ENCODE measurements at places on chromosomes 7 and 10.

DNA sequence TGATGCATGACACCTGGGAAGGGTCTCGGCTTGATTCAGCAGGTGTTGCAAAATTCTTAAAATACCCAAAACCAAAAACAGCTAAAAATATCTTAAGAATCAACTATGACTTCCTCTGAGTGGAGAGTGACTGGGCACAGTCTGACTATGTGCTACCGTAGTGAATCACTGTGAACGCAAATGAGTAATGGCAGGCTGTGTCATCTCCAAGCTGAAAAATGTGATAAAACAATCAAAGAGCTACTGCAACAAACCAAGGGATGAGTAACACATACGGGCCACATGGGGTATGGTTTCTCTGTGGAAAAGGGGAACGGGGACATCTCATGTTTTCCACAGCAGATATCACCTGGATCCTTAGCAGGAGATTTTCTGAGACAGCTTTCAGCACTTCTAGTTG is 127.5 kb downstream of the ABCA13 start:
- DNase-seq: no peak

GRCh38 chr7:126845331-126845730 is 407.4 kb downstream of the GRM8 start:
- no peak for DNase-seq

DNA sequence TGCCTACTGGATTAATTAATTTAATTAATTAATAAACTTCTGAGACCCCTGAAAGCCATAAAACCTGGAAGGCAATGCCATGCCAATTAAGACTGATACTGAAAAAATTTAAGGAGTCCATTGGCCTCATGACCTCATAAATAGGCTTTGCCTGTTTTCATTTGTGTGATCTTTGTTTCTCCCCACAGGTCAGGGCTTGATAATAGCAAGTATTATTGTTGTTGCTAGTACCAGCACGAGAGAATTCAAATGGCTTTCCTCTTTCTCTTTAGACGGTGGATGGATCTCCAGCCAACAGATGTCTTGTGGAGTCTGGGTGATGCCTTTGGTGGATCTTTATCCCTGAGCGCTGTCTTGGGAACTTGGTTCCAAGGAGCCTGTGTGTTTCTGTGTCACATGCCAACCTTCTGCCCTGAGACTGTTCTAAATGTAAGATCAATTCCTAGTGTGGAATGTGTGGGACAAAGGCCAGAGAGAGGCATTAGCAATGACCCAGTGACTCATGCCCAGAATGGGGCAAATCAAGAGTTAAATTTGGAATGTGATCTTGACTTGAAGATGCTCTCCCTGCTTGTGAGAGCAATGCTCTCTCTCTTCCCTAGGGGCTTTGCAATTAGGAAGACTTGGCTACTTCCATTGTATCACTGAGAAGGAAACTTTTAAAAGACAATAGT is 17.7 kb downstream of the ACSM6 start:
- no peak for DNase-seq

DNA sequence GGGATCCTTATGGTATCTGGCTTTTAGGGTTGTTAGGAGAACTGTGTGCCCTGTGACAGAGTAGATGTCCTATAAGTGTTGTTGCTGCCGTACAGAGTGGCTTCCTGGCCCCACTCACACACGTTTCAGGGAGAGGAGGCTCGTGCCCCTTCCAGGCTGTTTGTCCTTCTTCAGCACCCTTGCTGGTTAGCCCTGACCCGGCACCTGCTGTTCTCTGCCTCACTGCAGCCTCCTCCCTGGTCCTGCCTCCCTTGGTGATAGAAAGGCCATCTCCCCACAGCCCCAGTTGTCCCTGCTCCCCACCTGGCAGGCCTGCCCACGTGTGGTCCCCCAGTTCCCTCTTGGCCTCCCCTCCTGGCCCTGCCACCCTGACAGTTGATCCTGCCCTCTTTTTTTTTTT is 2.3 kb downstream of the CLIP2 start:
- no peak for DNase-seq

DNA sequence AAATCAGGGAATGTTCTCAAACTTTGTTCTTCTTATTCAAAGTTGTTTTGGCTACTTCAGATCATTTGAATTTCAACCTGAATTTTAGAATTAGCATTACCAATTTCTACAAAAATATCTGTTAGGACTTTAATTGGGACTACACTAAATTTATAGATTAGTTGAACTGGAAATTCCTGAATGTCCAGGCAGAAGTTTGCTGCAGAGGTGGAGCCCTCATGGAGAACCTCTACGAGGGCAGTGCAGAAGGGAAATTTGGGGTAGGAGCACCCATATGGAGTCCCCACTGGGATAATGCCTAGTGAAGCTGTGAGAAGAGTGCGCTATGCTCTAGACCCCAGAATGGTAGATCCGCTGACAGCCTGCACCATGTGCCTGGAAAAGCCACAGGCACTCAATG is 22.8 kb upstream of the AGMO start:
- no peak for DNase-seq

GRCh38 chr10:125607689-125608290 is 75.2 kb downstream of the TEX36 start:
- no peak for DNase-seq

- DNase-seq: no peak
Observed at GRCh38 chr10:4372601-4373000, 453.4 kb upstream of the AKR1E2 start.
